ENCODE measurements at places on chromosomes 1 and 21.

- peak; percentile 30 for DNase-seq
These were observed 2.2 kb downstream of the TCEA3 start for GRCh38 chr1:23422241-23422877.

GRCh38 chr1:205579711-205580110, 52.1 kb downstream of the ELK4 start:
- DNase-seq, result no peak

DNA sequence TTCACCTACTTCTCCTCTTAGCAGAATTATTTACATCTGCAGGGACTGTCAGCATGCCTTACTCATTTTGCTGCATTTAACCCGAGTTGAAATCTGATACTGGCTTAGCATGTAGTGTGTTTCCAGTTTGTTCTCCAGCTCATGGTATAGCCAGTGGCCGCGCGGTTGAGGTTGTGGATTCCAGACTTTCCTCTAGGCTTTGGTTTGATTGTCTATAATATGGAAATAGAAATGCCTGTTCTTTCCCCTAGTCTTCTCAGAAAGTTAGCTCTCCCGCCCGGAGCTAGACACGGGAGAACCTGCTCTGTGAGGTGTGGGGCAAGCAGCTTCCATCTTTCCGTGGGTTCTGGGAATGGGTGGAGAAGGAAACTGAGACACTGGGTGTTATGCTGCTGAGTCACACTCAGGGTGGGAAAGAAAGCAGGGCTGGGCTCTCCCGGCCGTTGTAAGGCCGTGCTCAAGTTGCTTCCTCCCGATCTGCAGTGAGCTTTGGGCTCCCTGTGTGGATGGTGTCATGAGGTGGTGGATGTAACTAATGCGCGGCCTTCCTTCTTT, 206.8 kb upstream of the TMEM51 start:
- no peak for DNase-seq

DNA sequence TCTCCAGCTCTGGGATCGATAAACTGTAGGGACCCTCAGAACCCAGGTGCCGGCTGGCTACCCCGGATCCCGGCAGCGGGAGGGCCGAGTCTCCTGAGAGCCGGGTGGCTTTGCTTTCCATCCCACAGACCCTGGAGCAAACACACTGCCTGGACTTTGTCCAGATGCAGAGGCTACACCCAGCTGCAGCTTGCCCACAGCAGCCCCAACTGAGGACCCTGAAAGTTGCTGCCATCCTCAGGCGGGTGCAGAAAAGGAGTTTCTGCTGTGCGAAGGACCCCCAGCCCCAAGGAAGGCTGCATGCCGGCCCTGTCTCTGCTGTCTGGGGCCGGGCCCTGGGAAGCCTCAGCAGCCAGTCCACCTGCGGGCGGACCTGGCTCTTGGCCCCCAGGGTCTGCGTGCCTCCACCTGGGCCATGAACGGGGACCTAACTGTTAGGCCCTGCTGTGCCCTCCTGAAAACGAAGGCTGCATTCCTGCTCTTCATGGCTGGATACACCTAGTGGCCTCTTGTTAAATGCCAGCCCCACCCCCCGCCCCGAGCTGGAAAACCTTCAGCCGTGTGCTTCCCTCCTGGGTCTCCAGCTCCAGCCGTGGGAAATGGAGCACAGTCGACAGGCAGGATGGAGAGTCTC, 97.5 kb upstream of the ARHGEF16 start:
- DNase-seq, result no peak

GRCh38 chr1:47761201-47761930, 235.8 kb downstream of the TRABD2B start:
- DNase-seq, result no peak
